ENCODE measurements at places on chromosomes 1 and 21.

GRCh38 chr1:154465621-154466195 lies 36.3 kb upstream of the TDRD10 start:
- DNase-seq = no peak

DNA sequence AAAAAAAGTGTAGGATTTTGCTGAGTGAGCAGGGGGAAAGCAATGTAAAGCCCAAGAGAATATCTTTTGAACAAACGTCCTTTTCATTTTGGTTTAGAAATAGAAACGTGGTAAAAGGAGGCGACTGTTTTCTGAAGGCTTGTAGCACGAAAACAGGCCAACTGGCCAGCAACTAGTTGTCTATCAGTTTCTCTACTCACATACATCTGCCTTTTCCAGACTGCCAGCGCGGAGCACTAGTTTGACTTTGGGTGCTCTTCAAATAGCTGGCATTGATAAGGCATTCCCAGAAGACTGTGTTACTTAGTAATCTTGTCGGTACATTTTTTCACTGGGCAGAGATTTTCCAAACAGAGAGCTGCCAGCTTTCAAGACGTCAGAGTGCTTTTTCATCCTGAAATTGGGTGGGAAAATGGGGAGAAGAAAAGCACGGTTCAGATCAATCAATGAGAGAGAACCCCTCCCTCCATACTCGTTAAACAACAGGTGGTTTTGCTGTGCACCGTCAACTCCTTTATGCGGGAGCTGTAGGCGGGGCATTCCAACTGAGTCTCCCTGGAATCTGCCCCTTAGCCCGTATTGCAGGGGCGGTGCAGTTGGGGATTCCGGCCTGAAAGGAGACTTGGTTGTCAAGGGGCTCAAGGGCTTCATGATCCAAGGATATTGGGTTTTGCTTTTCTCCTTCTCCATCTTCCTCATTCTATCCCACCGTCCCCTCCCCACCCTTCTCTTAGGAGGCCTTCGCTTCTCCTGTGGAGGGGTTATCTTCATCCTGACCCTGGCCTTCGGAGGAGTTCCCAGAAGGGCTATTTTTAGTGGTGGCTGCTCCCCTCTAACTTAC lies 884 bp upstream of the LRRC8C start:
- DNase-seq = no peak

DNA sequence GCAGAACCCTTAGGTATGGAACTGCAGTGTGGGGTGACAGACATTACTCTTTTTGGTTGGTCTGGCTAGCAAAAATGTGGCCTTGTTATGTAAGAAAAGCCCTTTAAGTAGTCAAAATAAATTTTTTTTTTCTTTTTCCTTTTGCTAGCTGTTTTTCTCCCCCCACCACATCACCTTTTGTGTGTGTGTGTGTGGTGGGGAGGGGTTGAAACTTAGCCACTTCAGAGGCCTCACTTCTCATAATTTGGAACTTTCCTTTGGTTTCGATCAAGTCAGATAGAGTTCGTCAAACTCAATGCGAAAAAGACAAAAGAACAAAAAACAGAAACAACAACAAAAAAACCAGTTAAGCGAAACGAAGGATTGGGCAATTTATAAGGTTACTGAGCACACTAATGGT lies 1.9 kb upstream of the PRMT2 start:
- no peak for DNase-seq

DNA sequence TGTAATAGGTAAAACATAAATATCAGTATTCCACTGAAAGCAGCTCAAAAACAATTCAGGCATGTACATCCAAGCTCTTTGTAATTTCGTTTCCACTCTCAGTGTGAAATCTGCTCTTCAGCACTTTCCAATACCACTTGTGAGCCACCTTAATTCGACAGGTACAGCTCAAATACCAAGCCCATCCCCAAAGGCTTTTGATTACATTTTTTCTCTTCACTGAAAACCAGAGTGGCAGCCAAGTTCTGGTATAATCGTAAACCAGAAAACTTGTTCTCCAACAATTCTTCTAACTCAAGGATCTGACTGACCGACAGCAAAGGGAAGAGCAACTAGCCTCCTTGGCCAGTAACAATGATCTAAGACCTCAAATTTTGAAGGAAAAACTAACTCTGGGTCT lies 36.8 kb downstream of the FBXO42 start:
- DNase-seq = no peak

- DNase-seq = no peak
These were observed 5.9 kb upstream of the TTC4 start for GRCh38 chr1:54709547-54710292.

DNA sequence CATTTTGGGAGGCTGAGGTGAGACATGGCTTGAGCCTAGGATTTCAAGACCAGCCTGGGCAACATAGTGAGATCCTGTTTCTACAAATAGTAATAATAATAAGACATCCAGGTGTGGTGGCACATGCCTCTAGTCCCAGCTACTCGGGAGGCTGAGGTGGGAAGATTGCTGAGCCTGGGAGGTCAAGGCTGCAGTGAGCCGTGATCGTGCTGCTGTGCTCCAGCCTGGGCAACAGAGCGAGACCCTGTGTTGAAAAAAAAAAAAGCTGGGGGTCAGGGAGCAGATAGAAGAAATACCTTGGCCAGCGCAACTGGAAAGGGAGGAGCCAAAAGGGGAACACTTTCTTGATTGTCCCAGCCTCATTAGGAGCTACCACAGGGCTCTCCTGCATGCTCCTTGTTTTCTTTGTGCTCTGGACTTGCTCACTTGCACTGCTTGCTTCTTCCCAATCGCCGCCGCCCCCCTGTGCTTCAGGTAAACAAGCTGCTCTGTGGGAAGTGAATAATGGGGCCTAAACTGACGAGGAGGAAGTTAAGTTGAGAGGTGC lies 31.1 kb downstream of the PBX1 start:
- DNase-seq = no peak

- DNase-seq = no peak
These were observed 20.9 kb downstream of the PODN start for GRCh38 chr1:53082826-53083455.

DNA sequence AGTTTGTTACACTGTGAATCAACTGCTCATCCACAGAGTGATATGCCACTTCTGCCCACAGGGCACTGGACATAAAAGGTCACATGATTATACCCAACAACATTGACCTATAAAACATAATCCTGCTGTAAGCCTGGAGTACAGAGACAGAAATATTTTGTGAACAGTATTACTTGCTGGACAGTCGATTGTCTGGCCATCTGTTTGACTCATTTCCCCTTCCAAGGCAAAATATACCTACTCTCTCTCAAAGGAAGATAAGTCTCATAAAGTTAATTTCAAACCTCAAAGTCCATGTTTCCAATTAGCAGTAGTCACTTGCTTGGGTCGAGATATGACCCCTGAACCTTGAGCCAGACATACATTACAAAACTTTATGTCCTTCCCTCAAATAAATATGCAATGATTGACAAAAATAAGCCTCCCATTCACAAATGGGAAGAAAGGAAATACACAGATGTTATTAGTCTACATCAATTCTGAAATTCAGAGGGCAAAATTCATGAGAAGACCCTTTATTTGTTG lies 39.3 kb upstream of the RGS18 start:
- no peak for DNase-seq

- DNase-seq = no peak
These were observed 154.1 kb downstream of the HIVEP3 start for GRCh38 chr1:41764656-41765055.

DNA sequence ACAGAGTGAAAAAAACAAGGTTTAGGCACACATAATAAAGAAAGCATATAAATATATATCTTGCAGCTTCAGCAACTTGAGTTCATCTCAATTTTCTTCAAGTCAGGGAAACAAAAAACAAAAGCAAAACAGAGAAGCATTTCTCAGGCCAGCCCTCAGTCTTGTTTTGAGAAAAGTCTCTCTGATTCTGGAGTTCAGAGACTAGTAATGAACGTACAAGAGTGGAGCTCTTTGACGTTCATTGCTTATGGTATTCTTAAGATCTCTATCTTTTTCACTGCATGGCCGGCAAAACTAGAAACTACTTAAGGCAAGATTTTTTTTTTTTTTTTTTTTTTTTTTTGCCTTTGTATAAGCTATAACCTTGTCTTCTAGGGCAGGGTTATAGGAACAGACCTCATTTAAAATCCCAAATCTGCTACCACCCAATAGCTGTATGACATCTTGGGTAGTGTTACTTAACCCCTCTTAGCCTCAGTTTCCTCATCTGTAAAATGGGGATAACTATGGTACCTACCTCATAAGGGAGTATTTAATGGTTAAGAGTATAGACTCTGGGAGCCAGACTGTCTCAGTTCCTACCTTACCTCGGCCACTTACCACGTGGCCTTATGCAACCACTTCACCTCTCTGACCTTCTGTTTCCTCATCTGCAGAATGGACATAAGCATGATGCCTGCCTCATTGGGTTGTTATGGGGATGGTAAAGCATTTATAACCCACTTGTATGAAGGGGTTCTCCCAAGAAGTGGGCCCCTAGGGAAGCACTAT lies 33.6 kb downstream of the LMO4 start:
- DNase-seq = no peak

- no peak for DNase-seq
These were observed 360.7 kb downstream of the CAMTA1 start for GRCh38 chr1:7145947-7146346.

GRCh38 chr1:175376194-175376593 lies 183.6 kb upstream of the KIAA0040 start:
- no peak for DNase-seq

GRCh38 chr1:19654886-19655717 lies 9.6 kb upstream of the HTR6 start:
- no peak for DNase-seq

DNA sequence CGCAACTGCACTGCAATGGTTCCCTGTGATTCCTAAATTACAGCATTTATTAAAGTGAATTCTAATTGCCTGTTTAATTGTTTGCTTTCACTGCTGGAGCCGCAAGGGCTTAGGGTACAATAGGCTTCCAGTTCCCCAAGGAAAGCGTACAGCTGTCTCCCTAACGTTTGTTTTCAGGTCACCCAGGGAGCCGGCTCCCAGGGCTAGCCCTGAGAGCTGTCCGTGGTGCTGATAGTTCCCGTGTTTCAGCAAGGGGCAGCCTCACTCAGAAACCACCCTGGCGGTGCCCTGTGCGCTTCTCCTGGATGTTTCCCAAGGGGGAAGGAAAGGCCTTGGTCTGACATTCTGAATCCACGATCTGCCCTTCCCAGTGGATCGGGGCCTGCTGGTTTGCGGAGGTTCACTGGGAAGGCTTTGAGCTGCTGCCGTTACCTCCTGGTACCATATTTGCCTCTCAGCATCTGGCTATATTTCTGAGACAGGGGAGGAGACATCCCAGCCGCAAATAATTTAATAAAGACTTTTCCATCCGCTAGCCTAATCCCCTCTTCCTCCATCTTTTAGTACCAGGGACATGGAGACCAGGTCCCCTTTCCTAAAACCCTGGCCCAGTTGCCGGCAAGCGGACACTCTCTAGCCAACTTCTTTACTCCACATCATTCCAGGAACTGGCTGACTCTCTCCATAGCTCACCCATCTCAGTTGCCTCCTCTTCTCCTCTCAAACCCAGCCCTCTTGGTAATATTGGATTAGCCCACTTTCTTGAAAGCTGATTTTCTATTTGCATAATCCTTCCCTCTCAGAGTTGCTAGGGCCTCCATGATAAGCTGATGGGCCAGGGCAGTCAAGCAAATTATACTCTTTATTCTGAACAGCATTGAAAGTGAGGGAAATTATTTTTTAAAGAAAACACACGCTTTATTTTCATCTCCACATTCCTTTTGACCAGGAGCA lies 149.0 kb downstream of the IGSF21 start:
- no peak for DNase-seq

DNA sequence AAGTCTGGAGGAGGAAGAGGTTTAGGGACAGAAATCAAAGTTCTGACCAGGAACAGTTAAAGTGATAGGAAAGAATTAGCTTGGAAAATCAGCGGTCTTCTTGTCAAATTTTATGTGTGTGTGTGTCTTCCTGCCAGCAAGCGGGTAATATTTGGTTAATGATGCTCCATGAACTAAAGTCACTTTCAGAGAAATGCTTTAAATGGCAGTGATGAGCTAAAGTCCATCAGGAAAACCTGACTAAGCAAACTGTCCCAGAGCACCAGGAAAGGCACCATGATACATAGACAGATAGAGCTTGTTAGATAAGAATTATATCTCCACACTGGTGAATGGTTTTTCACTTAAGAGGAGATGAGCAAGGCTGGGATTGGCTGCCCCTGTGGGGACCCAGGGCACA lies 10.0 kb upstream of the CDC14A start:
- DNase-seq = no peak

GRCh38 chr1:30162565-30162964 lies 560.8 kb downstream of the MATN1 start:
- DNase-seq = no peak

DNA sequence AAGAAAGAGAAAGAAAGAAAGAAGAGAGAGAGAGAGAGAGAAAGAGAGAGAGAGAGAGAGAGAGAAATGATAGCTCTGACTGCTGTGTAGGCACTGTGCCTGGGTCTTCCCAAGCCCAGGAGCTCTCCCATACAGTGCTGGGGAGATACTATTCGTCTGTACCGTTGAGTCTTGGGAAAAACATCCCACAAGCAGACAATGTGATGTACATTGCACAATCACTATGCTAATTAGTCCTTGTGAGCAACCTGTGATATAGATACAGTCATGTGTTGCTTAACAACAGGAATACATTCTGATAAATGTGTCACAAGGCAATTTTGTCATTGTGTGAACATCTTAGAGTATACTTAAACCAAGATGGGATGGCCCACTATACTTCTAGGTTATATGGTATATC lies 381.0 kb downstream of the HHAT start:
- no peak for DNase-seq

- no peak for DNase-seq
These were observed 9.0 kb upstream of the USF1 start for GRCh38 chr1:161054805-161055204.

GRCh38 chr1:226903819-226904716 lies 33.7 kb downstream of the PSEN2 start:
- DNase-seq = no peak

- DNase-seq = no peak
These were observed 7.1 kb upstream of the NSUN4 start for GRCh38 chr1:46333300-46334029.

DNA sequence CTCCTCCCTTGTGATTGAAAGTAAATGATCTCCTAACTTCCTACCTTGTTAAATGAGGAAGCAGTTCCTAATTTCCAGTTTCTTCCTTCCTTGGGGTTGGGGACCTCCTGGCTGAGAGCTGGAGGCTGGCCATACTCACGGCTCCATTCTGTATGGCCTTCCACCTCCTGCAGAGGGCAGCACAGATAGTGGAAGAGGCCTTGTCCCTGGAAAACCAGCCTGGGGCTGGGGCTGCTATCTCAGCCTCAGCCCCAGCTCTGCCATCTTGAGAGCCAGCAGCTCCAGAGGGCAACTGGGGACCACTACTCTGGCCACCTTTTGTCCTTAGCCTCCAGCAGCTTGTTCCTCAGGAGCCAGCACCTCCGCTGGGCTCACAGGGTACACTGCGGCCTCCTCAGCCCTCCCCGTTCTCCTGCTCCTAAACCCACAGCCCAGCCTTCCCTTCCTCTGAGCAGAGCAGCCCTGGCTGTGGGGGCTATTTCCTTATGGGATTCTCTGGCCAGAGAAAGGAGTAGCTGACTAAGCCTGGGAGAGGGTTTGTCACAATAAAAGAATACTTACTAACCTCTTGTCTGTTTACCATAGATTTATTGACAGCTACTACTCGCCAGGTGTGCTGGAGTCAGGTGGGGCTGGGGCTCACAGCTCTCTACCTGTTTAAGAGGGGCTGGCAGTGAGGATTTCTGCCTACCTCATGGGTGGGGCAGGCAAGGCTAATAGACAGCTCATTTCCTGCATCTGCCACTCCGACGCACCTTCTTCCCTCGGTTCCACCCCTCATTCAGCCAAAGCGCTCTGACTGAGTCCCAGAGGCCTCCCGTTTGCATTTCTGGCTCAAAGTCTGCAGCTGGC lies 6.3 kb downstream of the TMEM234 start:
- DNase-seq = no peak

Measured in omental fat pad (tissue), 4 donors.